ENCODE measurements at places on chromosomes 1 and 21.

DNA sequence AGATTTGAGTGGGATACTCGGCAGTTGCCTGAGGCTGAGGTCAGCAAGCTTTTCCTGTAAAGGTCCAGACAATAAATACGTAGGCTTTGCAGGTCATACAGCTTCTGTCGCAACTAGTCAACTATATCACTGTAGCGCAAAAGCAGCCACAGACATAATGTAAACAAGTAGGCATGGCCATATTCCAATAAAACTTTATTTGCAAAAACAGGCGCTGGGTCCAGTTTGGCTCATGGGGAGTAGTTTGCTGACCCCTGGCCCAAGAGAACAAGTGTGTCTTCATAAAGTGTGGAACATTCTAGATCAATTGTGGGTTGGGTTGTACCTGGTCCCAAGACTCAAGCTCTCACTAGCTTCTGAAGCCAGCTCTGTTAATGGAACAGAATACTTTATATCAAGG lies 78.8 kb downstream of the MIS18A start:
- no peak for DNase-seq

DNA sequence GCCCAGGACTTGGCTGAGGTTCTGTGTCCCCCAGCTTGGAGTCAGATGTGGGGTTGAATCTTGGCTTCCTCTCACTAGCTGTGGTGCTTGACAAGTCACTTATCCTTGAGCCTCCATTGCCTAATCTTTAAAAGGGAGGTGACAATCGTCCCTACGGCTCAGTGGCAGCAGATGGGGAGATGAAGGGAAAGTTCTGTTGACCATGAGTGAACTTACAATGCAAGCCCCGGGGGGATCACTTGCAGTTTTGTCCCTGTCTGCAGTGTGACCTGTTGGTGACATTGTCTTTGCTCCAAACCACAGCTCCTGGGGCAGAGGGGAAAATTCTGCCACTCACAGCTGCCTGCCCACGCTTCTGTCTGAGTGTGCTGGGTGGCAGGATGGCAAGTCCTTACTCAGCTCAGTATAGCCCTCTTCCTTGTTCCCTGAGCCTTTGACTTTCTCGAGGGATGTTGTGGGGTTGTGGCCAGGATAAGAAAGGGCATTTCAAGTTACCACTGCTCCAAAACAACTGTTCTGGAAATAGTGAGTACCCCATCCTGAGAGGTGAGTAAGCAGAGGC lies 1.7 kb downstream of the PCSK9 start:
- DNase-seq: no peak

DNA sequence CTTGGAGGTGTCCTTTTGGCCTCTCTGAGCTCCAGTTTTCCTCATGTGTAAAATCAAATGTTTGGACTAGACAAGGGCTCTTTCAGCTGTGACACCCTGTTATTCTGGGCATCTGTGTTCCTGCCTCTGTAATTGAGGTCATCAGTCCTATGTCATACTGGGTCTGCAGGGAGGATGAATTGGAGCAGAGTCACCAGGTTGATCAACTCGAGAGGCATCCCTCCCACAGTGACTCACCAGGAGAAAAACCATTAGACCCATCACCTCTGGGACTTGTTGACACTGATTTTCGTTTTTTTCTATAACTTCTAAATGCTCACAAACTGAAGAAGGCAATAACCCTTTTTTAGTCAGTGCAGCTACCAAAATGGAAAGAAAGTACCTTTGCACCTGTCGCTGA lies 82.2 kb downstream of the ST6GALNAC5 start:
- no peak for DNase-seq

- DNase-seq: no peak
Measured at GRCh38 chr1:116278541-116278866, 94.5 kb upstream of the ATP1A1 start.

- no peak for DNase-seq
Measured at GRCh38 chr1:95183952-95184351, 50.1 kb upstream of the RWDD3 start.

GRCh38 chr1:46464013-46464548 lies 25.6 kb upstream of the DMBX1 start:
- DNase-seq: no peak

DNA sequence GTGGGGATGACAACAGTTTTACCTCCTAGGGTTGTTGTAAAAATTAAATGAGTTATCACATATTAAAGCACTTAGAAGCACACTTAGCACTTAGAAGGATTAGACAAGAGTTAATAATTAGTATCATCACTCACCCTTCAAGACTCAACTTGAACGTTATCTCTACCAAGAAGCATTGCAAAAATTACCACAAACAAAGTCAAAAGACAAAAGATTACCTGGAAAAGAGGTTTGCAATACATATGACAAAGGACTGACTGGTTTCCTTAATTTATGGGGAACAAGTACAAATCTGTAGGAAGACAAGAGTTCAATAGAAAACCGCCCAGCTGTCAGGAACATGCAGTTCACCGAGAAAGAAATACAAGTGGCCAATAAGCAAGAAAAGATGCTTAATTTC lies 93.3 kb upstream of the ATP1A1 start:
- DNase-seq: no peak

- DNase-seq: no peak
Measured at GRCh38 chr21:29193072-29193471, 62.6 kb downstream of the MAP3K7CL start.

DNA sequence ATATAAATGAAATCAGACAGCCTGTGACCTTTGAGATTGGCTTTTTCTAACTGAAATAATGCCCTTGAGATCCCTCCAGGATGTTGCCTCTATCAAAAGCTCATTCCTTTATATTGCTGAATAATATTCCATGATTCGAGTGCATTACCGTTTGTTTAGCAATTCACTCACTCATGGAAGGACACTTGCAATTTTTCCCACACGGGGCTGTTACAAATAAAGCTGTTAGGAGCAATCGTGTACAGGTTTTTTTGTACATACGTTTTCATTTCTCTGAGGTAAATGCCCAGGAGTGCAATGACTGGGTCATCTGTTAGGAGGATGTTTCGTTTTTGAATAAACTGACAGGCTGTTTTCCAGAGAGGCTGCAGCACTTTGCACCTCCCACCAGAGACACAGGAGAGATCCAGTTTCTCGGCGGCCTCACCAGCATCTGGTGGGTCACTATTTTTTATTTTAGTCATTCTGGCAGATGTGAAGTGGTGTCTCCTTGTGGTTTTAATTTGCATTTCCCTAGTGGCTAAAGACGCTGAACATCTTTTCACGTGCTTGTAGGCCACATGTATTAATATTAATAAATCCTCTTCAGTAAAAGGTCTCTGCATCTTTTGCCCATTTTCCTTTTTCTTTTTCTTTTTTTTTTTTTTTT lies 11.0 kb downstream of the PRDM15 start:
- DNase-seq: no peak

GRCh38 chr1:117174851-117175250 lies 35.9 kb downstream of the VTCN1 start:
- no peak for DNase-seq

- DNase-seq: peak; percentile 35
Measured at GRCh38 chr1:8643542-8644536, 173.6 kb downstream of the RERE start.

GRCh38 chr1:19139711-19140110 lies 70.4 kb downstream of the UBR4 start:
- no peak for DNase-seq

DNA sequence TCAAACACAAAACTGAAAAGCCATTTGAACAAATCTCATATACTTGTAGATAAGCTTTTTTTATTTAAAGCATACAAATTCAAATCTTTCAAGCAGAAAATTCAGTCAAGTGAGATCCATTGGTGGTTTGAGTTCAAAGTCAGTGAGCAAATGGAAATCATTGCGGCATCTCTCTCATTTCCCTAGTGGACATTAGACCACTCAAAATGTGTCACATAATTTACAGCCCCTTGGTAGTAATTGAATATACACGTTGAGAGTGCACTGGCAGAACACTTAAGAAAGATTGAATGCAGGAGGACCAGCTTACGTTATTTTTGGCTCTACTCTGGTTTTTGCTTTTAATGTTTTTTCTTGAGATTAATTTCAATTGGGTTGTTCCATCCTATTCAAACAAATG lies 633.7 kb downstream of the USP25 start:
- DNase-seq: no peak

DNA sequence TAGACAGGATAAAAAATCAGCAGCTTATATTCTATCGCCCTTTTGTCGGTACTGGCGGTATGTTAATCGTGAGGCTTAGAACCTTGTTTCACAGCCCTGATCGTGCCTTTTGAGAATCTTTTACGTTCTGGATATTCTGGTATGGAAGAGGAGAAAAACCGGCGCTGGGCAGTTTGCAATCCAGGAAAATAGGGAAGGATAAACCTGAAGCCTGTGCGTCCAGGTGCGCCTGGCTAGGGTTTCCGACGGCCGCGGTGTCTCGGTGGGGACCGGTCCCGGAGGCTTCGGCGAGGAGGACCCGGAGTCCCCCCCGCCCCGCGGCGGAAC lies 258 bp upstream of the SYPL2 start:
- DNase-seq: no peak

- no peak for DNase-seq
Measured at GRCh38 chr21:35484851-35485250, 435.7 kb upstream of the RUNX1 start.

DNA sequence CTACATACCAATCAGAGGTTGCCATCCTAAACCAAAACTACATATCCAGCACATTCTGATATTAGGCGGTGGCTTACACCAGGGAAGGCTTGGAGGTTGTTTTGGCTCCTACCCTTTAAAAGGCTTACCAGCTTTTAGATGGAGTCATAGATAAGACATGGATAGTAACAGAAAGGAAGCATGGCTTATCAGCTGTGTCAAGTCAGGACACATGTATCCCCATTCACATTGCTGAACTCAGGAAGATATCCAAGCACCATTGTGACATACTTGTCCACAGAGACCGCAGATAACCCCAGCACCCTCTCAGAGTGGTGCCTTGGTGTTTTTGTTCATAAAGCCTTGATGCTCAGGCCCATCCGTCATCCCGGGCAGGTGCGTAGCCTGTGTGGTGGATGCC lies 39.7 kb downstream of the ADARB1 start:
- no peak for DNase-seq

- peak; percentile 45 for DNase-seq
Measured at GRCh38 chr1:246724731-246725095, 504 bp downstream of the SCCPDH start.

DNA sequence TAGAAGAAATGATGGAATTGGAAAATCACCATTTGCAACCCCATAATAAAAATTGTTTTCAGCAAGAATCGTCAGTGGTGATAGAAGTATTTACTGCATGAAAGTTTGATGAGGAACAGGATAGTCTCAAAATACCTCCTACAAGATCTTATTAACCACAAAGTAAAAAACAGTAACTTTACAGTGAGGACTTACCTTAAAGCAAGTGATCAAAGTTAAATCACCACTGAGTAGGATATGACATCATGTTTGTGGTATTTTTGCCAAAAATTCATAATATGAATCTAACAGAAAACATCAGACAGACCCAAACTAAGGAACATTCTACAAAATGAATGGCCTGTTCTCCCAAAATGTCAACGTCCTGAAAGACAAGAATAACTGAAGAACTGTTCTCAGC lies 19.9 kb downstream of the ALDH9A1 start:
- no peak for DNase-seq

GRCh38 chr21:38495696-38496095 lies 2.6 kb downstream of the ERG start:
- no peak for DNase-seq

DNA sequence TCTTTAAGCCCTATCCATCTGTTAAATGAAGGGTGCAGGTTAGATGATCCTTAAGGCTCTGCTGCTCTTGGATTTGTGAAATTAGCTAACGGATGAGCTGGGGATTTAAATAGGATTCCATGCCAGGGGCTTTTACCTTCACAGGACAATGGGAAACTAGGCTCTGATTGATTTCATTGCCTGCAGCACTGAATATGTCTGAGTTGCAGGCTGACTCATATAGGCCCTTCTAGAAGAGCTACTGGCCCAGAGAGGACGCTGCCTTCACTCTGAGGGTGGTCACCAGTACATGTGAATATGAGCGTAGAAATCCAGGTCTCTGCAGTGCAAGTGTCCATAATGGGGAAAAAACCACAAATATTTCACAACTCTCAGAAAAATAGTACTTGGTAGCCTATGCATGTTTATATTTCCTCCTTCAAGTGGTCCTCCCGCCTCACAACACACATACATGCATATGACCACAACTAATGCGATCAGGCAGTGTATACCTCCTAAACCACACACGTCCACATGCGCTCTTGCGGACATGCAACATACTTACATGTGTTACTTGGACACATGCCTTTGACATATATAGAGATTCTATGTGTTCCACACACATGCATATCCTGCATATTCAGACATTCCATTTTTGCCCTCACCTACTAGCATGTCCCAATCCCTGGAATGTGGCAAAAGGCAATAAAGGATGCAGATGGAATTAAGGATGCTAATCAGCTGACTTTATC lies 233.8 kb upstream of the JUN start:
- DNase-seq: no peak

DNA sequence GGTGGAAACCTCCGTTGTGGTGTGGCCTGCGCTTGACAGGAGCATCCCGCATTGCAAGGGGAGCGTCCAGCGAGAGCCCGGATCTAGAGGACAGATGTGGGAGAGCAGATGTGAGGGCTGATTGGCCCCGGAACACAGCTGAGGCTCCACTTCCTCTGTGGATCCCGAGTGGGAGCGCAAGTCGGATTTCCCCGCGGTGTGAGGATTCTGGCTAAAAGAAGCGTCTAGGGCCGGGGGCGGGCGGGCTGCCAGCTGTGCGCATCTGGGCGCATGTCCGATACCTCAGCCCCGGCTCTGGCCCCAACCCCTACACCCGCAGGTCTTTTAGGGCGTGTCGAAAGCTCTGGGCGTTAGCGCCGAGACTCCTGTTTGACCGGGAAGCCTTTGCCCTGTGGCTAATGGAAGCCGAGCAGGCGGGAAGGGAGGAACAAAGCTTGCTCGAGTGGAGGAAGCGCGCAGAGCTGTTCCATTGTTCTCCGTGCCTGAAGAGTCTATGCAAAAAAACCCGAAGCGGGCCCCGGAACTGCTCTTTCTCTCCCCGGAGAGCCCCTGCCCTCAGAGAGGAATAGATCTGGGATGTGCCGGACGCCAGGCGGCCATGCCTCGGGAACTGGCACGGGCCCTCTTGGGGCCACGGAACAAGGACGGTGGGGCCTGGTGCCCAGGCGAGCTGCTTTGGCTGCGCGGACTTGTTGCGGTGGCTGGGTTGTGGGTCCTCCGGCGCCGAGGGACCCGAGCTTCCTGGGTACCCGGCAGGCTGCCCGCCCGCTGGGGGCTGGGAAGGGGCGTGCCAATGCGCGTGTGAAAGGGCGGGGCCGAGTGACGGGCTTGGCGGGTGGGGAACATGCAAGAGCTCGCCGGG lies 111.1 kb downstream of the NAV1 start:
- DNase-seq: peak; percentile 87

GRCh38 chr1:156698995-156699394 lies 6.4 kb downstream of the CRABP2 start:
- DNase-seq: no peak

DNA sequence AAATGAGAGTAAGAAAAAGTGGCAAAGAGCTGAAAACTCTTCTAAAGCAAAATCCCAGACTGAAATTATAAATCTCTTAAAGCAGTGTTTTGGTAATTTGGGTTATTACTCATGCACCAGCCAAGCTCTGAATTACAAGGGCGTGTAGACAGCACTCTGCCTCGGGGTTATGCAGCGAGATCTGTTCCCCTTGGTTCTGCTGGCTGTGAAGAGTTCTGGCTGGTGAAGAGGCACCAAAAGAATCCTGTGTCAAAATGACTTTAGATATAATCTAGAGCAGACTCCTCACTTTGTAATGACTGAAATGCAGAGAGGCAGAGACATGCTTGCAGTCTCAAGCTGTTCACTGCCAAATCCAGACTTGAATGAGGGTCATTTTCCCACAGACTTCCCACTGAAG lies 461.8 kb upstream of the CXADR start:
- no peak for DNase-seq

- no peak for DNase-seq
Measured at GRCh38 chr1:150146849-150147542, 2.7 kb upstream of the PLEKHO1 start.

- DNase-seq: peak; percentile 54
Measured at GRCh38 chr1:200038981-200039848, 11.7 kb downstream of the NR5A2 start.
